ENCODE measurements at places on chromosomes 7 and 10.

- no peak for DNase-seq
Measured at GRCh38 chr7:81608748-81609382, 161.0 kb downstream of the HGF start.

DNA sequence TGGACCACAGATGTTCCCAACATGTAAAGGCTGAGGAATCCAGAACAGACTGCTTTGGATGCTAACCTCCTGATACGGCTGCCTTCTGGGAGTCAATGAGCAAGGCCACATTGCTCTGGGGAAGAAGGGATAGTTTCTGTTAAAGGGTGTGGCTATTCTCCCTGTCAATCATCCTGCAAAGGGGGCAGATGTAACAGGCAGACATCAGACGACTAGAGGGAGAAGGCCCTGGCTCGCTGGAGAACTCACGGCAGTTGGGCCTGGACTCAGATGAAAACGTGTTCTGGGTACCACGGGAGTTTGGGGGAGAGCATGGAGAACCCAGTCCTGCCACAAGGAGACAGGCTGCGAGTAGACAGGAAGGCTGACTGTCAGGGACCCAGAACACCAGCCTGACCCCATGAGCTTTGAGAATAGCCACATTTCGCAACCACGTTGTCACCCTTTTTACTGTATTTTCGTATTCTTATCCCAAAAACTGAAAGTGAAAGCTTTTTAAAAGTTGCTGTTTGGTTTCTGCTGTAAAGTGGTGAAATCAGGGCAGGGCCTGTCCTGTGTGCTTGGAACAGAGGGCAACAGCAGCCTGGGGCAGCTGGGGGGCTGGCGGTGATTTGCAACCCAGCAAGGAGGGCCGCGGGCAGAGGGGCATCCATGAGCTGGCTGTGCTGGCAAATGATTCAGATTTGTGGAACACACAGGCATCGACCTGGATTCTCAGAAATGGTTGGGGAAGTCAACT is 95.3 kb downstream of the MYOF start:
- DNase-seq, result peak; percentile 47

DNA sequence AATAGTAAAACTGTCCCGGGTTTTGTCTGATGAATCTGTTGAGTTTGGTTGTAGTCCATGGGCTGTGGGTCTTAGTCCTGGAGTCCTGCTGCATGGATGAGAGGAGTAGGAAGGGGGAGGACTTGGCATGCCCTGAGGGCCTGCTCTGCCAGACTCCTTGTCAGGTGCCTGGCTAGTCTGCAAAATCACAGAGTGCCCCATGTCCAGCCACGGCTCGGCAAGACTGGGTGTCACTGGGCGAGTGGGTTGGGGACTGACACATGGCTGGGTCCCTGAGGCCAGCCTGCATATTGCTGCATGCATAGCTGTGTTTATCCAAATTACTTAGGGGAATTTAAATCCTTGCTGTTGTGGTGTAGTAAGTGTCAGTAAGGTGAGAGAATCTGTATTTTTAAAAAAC is 9.7 kb downstream of the MINDY4 start:
- DNase-seq, result no peak

DNA sequence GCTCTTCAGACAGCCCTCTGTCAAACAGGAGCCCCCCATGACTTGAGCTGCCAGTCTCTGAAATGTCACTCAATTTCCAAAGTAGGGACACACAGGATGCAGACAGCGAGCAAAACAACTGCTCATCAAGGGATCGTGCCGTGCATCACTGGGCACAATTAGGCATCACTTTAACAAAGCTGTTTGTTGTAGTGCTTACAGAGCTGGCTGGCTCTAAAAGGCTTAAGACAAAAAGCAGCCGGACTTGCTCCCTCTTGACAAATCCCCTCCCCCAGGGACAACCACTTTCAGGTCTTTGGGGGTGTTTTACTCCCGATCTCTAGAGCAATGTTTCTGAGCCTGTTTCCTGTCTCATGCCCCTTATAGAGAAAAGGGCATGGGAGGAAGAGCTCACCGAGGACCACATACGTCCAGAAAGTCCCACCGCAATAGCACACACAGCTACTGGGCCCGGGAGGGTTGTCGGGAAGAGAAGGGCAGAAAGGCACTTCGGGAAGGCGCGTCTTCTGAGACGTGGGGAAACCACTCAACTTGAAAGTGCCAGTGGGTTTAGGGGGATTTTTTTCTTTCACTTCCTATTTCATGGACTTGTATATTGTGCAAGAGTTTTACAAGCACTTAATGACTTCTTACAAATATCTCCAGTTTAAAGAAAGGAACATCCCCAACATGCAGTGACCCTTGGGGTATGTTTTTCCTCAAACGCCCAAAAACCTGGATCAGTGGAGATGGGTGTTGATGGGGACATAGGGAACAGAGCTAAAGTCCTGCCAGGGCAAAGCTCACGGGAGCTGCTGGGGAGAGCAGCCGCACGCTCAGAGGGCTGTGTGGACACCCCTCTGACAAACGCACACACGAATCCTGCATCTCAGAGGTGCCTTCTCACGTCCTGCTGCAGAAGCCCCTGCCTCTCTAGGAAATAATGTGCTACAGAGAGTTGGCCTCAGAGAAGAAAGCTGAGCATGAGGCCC is 27.1 kb downstream of the LRRC20 start:
- DNase-seq, result no peak

- no peak for DNase-seq
Measured at GRCh38 chr10:71706216-71707121, 13.1 kb downstream of the C10orf105 start.

GRCh38 chr10:125021686-125022344 is 79.9 kb downstream of the ZRANB1 start:
- DNase-seq, result no peak
